ENCODE measurements at places on chromosomes 5 and 9. TPM values are rescaled to one million over a fixed set of nuclear protein-coding genes. Genes with fewer than 3 reads are reported as not detected.

Gene ANKDD1B
- total RNA-seq, result 0.79 TPM

Gene AFAP1L1
- 0.90 TPM for total RNA-seq

Gene CCNI2
- total RNA-seq, result 0.69 TPM

Gene AGXT2
- not detected for total RNA-seq

Gene ATOSB
- 2.5 TPM for total RNA-seq

Gene DNAJC21
- 17.5 TPM for total RNA-seq

Gene PDE8B
- 7.0 TPM for total RNA-seq

Gene CDH9
- not detected for total RNA-seq

Gene AIF1L
- total RNA-seq, result 3.5 TPM

Gene MLANA
- not detected for total RNA-seq

Gene SLC6A3
- total RNA-seq, result not detected

Gene ADGRV1
- total RNA-seq, result 5.4 TPM
